ENCODE measurements at places on chromosomes 12 and 14. TPM values are rescaled to one million over a fixed set of nuclear protein-coding genes. Genes with fewer than 3 reads are reported as not detected.

Gene PAPLN
- 7.8 TPM for total RNA-seq

Gene MYF6
- not detected for total RNA-seq

Gene SCNN1A
- 6.5 TPM for total RNA-seq

Gene SMAGP
- 22.2 TPM for total RNA-seq

Gene SARNP
- total RNA-seq = 101 TPM

Gene IAPP
- total RNA-seq = not detected

Gene PLEKHG7
- total RNA-seq = 0.10 TPM

Gene EIF2S3B
- total RNA-seq = 0.60 TPM

Gene ACTR10
- 43.9 TPM for total RNA-seq

Gene C12orf50
- total RNA-seq = not detected

Gene TTC9
- 2.3 TPM for total RNA-seq

Gene CALCOCO1
- 16.0 TPM for total RNA-seq

Gene FIGNL2
- total RNA-seq = 0.32 TPM

Gene AQP5
- not detected for total RNA-seq

Gene OVCH1
- total RNA-seq = not detected

Gene HOXC12
- not detected for total RNA-seq

Gene GPR84
- not detected for total RNA-seq

Gene CCDC177
- not detected for total RNA-seq

Gene TAS2R42
- total RNA-seq = not detected

Gene GDF3
- total RNA-seq = not detected

Gene IGFBP6
- total RNA-seq = 206 TPM

Gene MYO1H
- not detected for total RNA-seq

Gene WIF1
- total RNA-seq = not detected

Gene NPFF
- not detected for total RNA-seq

Gene APOLD1
- total RNA-seq = 0.25 TPM

Gene ATL1
- total RNA-seq = 4.2 TPM

Gene A2M
- 0.57 TPM for total RNA-seq

Gene SNX6
- 74.5 TPM for total RNA-seq

Gene GLT1D1
- not detected for total RNA-seq

Gene RD3L
- not detected for total RNA-seq

Gene KIAA0586
- 10.6 TPM for total RNA-seq

Gene NPAS3
- not detected for total RNA-seq

Gene LUM
- total RNA-seq = 0.21 TPM

Gene MYO1A
- 0.17 TPM for total RNA-seq

Gene FGF6
- total RNA-seq = not detected

Gene AICDA
- not detected for total RNA-seq

Gene KRT79
- 0.21 TPM for total RNA-seq

Gene FMNL3
- 2.1 TPM for total RNA-seq

Gene PLEKHH1
- total RNA-seq = 3.5 TPM

Gene NOS1
- 0.54 TPM for total RNA-seq

Gene OR10G3
- total RNA-seq = not detected

Gene RNASE1
- total RNA-seq = not detected

Gene ALKBH1
- total RNA-seq = 17.0 TPM

Gene CEP170B
- total RNA-seq = 27.9 TPM

Gene PPP1R1A
- total RNA-seq = not detected

Gene FOXM1
- 97.8 TPM for total RNA-seq

Gene ALX1
- total RNA-seq = 6.3 TPM

Gene CLEC1B
- not detected for total RNA-seq

Gene CPNE6
- not detected for total RNA-seq

Gene C12orf42
- total RNA-seq = not detected

Gene ENDOU
- total RNA-seq = not detected

Gene VRK1
- 26.3 TPM for total RNA-seq

Gene OTX2
- total RNA-seq = not detected

Gene PLA2G1B
- total RNA-seq = not detected

Gene DPY19L2
- total RNA-seq = 2.6 TPM

Gene TMEM263
- 31.8 TPM for total RNA-seq

Gene G2E3
- total RNA-seq = 19.6 TPM

All from A549 treated with RU486 at 1 μM for 4 hours (cell line).